ENCODE measurements at places on chromosomes 4 and X. TPM values are rescaled to one million over a fixed set of nuclear protein-coding genes. Genes with fewer than 3 reads are reported as not detected.

Gene ZC4H2
- total RNA-seq = 10.4 TPM

Gene ARX
- not detected for total RNA-seq

Gene OCIAD2
- total RNA-seq = 41.9 TPM

Gene ARSD
- total RNA-seq = 2.5 TPM

Gene TMEM150C
- total RNA-seq = not detected

Gene PAGE1
- total RNA-seq = not detected

Gene SSX4
- total RNA-seq = not detected

Gene DLG3
- total RNA-seq = 17.6 TPM

Gene VCX2
- not detected for total RNA-seq

Gene NLRP2B
- not detected for total RNA-seq

Gene SORCS2
- 0.04 TPM for total RNA-seq

Gene AREG
- total RNA-seq = 0.80 TPM

Gene MAGEA12
- not detected for total RNA-seq

Gene SH3TC1
- 37.4 TPM for total RNA-seq

Gene RHOXF2
- total RNA-seq = 0.29 TPM

Gene ZDHHC15
- not detected for total RNA-seq

Gene SUPT20HL1
- total RNA-seq = 1.4 TPM

Gene LRIT3
- 0.52 TPM for total RNA-seq

Gene PNMA3
- total RNA-seq = 3.2 TPM

Gene TLR2
- total RNA-seq = 2.1 TPM

Gene PLAC8
- total RNA-seq = 19.9 TPM

Gene ARSH
- total RNA-seq = 0.26 TPM

Gene PARM1
- 0.11 TPM for total RNA-seq

Gene KIT
- total RNA-seq = 1.2 TPM
